ENCODE measurements at places on chromosomes 3 and 15.

DNA sequence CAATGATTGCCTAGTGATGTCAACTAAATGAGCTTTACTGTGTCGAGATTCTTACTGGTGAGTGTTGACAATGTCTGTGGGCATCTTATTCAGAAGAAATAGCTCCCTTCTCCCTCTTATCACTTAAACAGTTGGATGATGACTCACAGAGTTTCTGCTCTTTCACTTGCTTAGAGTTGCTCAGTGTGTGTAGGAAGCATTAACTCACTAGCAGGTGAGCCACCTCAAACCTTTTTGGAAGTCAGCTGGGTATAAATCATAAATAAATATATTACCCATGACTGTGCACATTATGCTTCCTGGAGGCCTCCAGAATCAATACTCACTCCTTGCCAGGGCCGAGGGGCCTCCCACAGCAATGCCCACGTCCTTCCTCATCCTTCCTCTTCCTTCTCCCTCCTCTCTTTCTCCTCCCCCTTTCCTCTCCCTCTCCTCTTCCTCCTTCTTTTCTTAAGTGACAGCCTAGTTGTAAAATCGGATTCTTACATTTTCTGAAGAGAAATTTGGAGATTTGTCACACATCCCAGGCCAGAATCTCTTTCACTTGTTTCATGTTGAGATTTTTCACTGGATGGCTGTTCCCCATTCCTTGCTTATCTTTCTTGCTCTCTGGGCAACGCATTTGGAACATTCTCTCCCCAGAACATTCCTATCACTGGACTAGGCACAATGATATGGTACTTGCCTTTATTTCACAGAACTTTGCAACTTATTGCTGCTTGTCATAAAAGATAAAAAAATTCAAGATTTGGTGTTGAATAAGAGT is 17.5 kb downstream of the SHC4 start:
- no peak for DNase-seq

DNA sequence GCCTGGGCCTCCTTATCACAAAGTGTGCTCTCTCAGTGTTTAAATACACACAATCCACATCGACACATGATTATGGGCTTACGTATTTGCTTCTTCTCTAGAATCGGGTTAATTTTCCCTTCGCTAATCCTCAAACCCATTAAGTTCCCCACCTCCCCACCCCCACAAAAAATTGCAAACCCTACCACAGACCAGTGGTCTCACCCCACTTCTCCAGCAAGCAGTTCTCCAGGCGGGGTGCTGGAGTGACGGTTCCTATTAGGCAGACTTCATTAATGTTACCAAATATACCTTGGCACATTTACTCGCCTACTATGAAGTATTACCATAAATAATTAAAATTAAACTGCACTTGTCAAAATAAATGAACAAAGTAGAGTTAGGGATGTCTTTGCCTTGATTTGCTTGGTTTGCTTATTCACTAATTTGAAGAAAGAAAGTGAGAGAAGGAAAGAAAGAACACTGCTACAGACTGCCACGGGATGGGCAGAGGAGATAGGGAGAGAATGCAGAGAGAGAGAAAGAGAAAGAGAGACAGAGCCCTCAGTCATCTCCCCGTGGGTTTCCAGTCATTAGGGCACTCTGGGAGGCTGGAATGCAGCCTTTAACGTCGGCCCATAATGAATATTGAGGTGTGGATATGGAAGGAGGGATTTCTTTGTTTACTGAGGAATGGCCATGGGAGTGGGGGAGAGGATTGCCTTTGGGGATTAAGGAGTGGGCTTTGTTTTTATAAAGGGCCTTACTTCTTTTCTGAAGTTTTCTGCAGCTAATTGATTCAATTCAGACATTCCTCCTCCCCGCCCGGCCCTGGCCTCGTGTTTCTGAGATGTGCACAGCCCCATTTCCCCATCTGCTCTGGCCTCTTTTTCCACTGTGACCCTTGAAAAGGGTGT is 39.7 kb upstream of the POLG start:
- DNase-seq: no peak

- no peak for DNase-seq
These were observed 153.8 kb downstream of the MTHFS start for GRCh38 chr15:79743032-79743431.

DNA sequence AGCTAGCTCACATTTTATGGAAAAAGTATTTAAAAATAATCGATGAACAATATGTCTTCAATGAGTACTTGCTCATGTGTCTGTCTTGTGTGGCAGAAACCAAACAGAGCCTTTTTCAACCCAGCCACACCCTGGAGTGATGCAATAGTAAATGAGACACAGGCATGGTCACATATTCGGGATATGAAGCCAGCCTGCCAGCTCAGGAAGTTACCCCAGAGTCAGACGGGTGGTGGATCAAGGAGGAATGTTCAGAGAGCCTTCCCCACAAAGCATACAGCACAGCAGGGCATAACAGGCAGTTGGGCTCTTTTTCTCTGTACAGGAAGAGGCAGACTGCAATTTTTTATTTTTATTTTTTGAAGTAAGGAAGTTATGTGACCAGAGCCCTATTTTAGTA is 27.3 kb downstream of the LARP6 start:
- no peak for DNase-seq

- DNase-seq: no peak
These were observed 88.7 kb downstream of the GPR156 start for GRCh38 chr3:120196333-120196732.

GRCh38 chr15:66840615-66841390 is 138.8 kb downstream of the SMAD6 start:
- DNase-seq: no peak

- no peak for DNase-seq
These were observed 118.2 kb downstream of the GADL1 start for GRCh38 chr3:30776186-30776815.

Measured in stimulated activated CD4-positive, alpha-beta T cell treated with anti-CD3 and anti-CD28 coated beads, Interleukin-15, amount 100 ng/mL, for 1 hour (primary cell).